ENCODE measurements at places on chromosomes 16 and 17.

DNA sequence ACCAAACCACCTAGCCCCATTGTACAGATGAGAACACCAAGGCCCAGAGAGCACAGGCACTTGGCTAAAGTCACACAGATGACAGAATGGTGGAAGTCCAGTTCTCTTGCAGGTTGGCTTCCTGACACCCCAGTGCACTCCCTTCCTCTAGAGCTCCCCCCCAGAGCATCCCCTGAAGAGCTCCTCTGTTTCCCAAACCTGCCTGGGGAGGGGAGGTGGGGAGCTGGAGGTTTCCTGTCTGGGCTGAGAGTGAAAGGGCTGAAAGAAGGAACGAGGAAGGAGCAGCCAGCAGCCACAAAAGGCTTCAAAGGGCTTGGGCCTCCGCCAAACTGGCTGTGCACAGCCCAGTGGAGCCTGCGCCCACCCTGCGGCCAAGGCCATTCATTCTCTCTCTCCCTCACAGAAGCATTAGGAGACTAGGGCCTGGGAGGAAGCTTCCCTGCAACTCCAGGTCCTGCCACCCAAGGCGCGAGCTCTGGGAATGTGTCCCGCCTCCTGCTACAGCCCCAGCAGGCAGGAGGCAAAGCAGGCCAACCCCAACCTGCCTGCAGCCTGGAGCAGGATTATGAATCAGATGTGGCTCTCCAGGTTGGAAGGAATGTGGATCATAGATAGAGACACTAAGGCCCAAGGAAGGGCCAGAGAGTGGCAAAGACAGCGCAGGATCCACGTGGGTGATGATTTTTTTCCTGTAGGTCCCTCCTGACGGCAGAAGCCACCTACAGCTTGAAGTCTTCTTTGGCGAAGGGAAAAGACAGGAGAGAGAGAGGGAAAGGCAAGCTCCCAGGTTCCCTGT lies 913 bp downstream of the SLC13A5 start:
- DNase-seq: peak; percentile 2

- no peak for DNase-seq
These were observed 4.6 kb downstream of the PTGES3L start for GRCh38 chr17:42975265-42975664.

GRCh38 chr16:48133455-48134211 lies 22.2 kb downstream of the ABCC12 start:
- DNase-seq: no peak

DNA sequence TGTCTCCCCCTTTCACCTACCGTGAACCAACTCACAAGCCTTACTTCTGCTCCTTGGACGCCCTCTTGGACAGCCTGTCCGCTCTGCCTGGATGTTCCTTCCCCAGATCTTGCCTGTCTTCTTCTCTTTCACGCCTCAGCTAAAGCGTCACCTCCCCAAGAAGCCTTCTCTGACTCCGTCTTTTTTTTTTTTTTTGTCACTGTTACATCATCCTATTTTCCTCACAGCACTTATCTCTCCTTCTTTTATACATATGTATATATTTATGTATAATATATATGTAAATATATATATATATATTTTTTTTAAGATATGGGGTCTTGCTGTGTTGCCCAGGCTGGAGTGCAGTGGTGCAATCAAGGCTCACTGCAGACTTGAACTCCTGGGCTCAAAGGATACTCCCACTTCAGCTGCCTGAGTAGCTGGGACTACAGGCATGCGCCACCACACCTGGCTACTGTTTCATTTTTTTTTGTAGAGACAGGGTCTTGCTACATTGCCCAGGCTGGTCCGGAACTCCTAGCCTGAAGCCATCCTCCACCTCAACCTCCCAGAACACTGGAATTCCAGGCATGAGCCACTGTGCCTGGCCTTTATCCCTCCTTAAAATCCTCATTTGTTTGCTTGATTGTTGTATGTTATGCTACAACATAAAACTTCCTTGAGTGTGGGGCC lies 16.5 kb upstream of the AKTIP start:
- DNase-seq: no peak

GRCh38 chr17:20226814-20227482 lies 217.8 kb downstream of the SPECC1 start:
- DNase-seq: peak; percentile 83

DNA sequence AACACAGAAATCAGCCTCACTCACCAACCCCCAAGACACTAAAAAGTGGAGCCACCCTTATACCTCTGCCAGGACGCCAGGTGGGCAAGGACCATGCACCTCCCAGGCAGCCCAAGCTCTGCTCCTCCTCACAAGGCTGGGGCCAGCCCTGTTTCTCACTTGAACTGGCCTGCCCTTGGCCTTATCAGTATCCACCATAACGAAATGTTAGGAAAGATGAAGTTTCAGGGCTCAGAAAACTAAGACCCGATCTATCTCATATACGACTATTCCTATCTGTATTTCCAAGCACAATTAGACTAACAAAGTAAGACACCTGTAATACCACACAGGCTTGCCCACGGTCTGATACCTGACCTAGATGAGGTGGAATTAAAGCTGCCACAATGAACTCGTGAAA lies 6.9 kb downstream of the FBXO31 start:
- DNase-seq: no peak

GRCh38 chr16:87803385-87803784 lies 37.6 kb upstream of the KLHDC4 start:
- DNase-seq: no peak

DNA sequence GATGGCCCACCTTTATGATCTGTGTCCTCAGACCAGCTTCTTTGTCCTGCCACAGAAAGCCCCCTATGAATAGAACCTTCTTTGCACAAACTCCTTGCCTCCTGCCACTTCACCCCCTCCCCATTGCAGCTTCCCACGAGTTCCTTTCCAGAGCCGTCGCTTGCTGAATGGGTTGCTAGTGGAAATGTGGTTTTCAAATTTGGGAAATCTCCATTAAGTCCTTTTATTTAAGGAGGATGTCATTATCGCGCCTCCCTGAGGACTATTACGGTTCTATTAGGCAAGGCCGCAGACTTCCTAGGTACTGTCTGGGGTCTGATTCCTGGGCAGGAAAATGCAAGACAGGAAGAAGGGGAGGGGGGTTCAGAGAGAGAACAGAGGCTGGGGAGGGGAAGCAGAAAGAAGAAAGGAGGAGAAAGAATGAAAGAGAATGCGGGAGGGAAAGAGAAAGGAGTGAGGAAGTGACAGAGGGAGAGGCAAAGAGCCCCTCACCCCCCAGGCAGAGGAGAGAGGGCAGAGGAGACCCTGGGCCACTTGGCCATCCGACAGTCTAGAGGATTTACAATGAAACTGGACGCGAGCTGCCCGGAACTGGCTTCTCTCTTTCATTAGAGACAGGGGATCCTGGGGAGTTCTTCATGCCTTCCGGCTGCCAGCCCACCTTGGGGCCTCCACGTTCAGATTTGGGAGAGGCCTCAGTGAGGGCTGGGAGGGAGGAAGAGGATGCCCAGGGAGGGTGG lies 31.7 kb upstream of the ETV4 start:
- DNase-seq: no peak

- peak; percentile 72 for DNase-seq
These were observed 8.9 kb downstream of the CALB2 start for GRCh38 chr16:71367241-71367976.

GRCh38 chr17:36942631-36943125 lies 5.4 kb downstream of the LHX1 start:
- DNase-seq: no peak

GRCh38 chr16:11792410-11793241 lies 4.4 kb downstream of the ZC3H7A start:
- DNase-seq: peak; percentile 14
